ENCODE measurements at places on chromosomes 12 and 14.
A peak's percentile ranks its signal among the peaks of the same experiment; 100 is the strongest.

DNA sequence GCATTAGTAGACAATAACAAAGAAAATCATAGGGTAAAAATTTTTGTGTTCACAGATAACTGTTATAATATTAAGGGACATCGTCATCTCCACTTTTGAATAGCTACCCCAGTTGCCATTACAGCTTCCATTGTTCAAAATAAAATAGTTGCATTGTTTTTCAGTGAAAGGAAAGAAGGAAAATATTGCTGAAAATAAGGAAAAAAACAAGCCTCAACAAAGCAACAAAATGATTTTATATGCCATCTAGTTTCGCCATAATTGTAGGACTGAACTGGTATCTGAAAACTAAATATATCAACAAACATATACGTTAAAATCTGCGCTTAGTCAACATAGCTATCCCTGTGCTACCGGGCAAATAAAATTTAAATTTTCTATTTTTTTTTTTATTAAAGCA is 3.3 kb downstream of the CDK17 start:
- no peak for DNase-seq

- no peak for DNase-seq
Observed at GRCh38 chr14:33692762-33693161, 258.1 kb downstream of the EGLN3 start.

- no peak for DNase-seq
Observed at GRCh38 chr14:63652406-63652805, 10.7 kb upstream of the WDR89 start.

DNA sequence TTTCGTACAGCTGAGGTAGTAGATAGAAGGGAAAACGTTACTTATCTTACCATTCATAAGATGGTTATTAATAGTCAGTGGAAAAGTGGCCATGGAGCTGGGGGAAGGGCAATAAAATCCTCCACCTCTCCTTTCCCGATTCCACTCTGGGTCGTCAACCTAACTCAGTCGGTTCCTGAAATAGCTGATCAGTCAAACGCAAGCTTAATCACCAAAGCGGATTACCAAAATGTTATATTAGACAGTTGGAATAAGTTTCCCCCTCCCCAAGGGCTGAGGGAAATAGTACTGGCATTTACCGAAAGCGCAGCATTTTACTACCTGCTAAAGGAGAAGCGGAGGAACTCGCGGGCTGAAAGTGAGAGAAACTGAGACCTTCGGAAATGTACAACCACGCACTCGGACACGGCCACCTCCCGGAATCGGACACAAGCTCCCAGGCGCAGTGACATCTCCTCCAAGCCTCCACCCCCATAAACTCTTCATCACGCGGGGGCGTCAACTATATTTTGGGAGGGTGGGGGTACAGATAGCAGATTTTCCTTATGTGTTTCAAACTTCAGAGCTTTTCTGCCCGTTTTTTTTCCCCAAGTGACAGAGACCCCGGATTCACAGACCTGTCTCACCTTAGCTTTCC is 1.2 kb downstream of the PPM1H start:
- peak; percentile 81 for DNase-seq

- DNase-seq, result no peak
Observed at GRCh38 chr14:21923820-21924219, 250.2 kb upstream of the OR4E1 start.

DNA sequence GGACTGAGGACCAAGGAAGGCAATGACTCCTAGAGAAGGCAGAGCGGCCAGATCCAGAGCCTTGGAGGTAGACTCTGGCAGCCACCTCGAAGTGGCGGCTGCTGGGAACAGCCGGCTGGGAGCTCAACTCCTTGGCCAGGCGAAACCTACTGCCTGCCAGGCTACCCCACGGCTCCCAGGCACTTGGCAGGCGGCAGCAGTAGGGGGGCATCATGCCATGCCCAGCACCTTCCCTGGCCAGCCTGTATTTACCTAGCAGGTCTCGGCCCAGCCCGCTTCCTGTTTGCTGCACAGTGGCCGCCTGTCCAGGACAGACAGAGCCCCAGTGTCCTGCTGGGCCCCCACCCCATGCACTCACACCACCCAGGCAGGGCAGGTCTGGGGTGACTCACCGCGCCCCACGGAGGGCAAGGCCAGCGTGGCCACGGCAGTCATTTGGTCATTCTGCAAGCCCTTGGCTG is 10.2 kb downstream of the TRPV4 start:
- no peak for DNase-seq

DNA sequence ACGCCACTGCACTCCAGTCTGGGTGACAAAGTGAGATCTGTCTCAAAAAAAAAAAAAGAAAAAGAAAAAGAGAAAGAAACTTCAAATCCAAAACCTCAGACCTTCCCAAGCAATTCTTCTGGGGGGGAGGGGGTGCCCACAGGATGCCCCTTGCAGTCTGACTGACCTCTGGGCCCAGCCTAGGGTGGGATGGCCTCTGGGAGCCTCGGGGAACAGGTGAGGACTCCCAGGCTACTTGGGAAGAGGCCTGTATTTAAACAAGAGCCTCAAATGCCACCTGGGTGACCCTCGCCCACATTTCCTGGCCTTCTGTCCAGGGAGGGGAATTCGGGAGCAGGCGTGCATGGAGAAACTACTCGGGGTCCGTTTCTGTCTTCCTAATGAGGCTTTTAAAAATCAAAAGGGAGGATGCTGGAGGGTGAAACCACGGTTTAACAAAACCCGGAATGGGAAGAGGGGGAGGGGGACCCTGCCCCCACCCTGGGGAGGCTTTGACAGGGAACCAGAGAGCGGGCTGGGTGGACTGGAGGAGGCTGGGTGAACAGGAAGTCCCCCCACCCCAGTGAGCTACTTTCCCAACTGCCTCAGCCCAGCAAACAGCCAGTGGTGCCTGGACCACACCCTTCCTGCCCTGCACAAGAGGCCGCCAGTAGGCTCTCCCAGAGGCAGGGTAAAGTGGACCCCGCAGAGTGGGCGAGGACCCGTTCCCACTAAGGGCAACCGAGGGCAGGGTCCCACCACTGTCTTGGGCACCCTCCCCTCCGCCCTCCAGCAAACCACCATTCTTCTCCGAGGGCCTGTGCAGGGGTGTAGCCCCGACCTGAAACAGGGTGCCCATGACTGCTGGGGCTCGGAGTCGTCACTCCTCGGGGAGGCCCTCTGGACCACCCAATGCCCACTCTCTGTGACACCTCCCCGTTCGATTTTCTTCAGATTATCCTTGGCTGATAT is 1.5 kb upstream of the FBRSL1 start:
- DNase-seq, result no peak

GRCh38 chr12:95538006-95538405 is 13.3 kb downstream of the USP44 start:
- DNase-seq, result no peak

DNA sequence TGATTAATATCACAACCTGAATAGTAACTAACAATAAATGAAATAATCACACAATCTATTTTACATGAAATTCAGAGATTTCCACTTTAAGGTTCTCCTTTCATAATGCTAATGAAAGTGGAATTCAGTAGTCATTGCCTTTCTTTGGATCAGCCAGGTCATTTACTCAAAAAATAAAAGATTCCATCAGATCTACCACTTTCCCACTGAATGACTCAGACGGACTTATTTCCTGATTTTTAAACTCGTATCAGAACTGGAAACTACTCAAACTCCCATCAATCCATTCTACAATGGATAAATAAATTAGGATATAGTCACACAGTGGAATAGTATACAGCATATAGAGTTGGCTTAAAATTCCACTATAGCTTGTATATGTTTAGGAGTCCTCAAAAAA is 237.1 kb downstream of the MED13L start:
- no peak for DNase-seq

GRCh38 chr12:99911081-99911480 is 73.7 kb downstream of the ANKS1B start:
- DNase-seq, result no peak

- DNase-seq, result no peak
Observed at GRCh38 chr12:85805654-85806053, 30.6 kb downstream of the RASSF9 start.

- DNase-seq, result no peak
Observed at GRCh38 chr12:30884799-30885198, 41.7 kb upstream of the TSPAN11 start.

DNA sequence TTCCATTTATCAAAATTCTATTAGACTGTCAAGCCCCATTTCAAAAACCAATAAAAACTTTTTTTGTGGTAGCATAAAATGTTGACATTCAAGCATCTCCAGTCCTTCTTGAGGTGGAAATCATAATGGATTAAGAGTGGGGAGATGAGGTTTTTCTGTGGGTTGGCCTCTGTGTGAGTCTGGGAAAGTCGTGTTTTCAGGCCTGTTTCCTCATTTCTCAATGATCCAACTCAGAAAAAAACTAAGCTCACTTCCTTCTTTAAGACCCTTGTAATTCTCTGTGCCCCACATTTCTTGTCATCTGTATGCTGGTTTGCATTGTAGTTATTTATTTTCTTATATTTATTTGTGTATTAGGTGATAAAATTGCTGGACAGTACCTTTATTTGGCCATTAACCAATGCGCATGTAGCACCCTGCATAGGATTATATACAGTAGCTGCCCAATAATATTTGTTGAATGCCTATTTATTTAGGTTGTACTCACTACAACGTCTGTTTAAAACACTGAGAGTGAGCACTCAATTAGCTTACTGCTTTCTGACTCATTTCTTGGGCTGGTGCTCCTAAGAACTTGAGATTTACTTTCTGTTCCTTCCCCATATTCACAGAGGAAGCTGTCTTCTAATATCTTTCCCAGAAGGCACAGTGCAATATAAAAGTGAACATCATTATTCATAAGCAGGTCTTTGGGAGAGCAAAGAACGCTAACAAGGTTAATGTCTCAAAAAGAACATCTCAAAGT is 121.9 kb downstream of the DNAI7 start:
- no peak for DNase-seq

GRCh38 chr12:12582895-12583303 is 20.2 kb upstream of the DUSP16 start:
- no peak for DNase-seq

DNA sequence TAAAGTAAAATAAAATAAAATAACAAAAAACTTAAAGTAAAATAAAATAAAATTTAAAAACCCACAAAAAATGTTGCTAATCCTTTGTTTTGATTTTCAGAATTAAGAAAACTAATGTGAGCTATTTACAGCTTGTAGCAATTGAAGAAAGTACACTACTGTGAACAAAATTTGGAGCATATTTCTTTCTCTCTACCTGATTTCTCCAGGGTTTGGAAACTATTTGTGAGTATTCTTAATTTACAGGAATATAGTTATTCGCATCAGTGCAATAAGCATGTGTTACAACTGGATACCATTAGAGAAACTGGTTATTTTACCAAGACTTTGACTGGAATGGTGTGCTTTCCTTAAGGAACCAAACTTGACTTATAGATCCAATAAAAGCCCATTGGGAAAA is 86.1 kb upstream of the CNOT2 start:
- no peak for DNase-seq

GRCh38 chr14:103085106-103086091 is 1.4 kb downstream of the LBHD2 start:
- DNase-seq, result no peak

- DNase-seq, result no peak
Observed at GRCh38 chr14:68970038-68970612, 9.0 kb downstream of the ACTN1 start.

DNA sequence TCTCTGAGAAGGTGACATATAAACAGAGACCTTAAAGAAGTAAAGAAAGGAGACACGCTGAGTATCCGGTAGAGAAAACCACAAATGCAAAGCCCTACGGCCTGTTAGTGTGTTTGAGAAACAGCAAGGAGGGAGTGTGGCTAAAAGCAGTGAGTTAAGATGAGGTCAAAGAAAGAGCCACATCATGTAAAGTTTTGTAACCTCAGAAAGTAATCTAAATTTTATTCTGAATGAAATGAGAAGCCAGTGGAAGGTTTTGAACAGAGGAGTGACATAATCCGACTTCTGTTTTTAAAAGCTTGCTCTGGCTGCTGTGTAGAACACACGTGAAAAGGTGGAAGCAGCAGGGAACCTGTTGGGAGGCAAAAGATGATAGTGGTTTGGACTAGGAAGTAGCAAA is 32.6 kb downstream of the PPP2R5E start:
- DNase-seq, result no peak

DNA sequence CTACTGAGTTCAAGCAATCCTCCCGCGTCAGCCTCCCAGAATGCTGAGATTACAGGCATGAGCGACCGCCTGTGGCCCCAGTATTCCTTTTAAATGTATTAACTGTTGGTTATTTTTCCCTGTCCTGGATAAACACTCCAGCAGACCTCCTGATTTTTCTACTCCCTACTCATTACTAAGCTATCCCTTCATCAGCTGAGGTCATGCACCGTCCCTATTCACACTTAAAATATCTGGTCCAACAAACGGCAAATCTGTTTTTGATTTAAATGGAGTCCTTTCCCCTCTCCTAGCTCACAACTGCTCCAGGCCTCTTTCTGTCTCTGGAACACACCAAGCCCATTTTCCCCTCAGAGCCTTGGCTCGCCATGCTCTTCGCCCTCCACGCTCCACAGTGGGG is 1003.3 kb upstream of the TMEM132C start:
- no peak for DNase-seq

DNA sequence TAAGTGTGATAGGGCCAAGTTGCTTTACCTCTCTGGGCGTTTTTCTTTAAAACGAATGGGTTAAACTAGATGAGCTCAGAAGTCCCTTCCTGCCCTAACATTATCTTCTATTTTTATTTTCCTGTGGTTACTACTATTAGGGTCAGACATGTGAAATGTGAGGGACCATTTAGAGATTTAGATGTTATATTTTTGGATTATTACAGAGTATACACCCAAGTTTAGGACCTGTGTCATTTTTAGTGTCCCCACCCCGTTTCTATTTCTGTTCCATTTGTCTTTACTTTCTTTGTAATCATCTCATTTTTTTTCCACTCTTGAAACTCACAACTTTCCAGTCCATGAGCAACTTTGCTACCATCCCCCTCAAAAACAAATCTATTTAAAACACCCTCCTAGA is 56.3 kb downstream of the SLC4A8 start:
- no peak for DNase-seq

DNA sequence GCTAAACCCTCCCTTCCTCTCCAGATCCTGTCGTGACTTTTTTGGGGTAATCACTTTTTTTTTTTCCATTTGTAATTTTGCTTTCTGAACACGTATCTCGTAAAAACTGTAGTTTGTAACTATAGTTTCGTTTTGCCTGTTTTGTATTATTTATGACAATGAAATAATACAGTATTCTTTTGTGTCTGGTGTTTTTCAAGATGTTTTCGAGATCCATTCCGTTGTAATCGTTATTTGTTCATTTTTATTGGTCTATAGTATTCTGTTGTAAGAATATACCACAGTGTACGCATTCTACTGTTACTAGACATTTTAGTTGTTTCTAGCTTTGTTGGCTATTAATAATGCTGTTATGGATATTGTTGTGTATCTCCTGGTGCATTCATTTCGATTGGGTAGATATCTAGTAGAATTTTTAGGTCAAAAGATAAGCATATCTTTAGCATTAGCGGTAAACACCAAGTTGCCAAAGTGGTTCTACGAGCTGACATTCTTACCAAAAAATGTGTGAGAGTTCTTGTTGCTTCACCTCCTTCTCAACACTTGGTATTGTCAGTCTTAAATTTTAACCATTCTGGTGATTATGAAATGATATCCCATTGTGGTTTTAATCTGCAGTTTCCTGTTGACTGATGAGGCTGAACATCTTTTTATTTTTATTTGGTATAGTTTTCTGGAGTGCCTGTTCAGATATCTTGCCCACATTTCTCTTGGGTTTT is 92.3 kb upstream of the EVL start:
- DNase-seq, result no peak

Data from amygdala (tissue), 56 donors.